ENCODE measurements at places on chromosomes 2 and 18.

DNA sequence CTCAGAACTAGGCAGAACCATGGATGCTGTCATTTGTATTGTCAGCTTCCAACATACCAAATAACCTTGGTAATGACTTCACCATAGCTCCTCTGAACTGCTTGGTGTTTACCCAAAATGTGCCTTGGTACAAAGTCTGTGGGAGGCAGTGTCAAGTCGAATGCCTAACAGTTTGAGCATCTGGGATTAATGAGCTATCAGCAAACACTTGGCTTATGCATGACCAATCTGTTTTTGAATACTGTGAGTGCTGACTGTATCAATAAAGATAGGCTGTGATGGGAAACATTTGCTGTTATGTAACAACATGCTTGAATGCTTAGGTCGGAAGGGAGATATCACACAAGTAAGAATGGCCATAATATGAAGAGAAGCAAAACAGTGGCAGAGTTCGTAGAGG lies 455.4 kb downstream of the CMPK2 start:
- DNase-seq: no peak

GRCh38 chr18:60870261-60871153 lies 462.7 kb upstream of the CDH20 start:
- no peak for DNase-seq

GRCh38 chr2:218691234-218691633 lies 19.3 kb downstream of the STK36 start:
- DNase-seq: no peak

DNA sequence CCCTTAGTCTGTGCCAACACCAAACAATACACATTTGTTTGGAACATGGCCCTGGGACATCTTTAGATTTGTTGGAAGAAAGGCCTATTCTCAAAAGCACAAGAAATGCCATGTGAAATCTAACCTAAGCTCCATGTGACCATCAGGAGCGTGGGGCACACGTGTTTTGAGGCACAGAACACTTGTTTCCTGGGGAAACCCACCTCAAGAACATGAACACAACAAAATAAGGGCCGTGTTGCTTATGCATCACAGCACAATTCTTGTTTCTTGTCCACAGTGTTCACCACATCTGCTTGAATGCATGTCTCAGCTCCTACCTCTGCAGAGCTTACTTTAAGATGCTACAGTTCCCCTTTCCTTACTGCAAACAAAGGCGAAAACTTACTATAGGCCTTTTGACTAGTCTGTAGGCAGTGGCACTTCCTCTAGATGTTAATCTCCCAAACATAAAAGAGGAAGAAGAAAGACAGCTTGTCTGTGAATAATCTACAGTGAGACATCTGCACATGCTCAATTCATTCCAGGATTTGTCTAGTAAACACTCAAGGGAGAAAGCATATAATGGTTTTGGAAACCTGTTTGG lies 165.0 kb downstream of the ANKRD44 start:
- no peak for DNase-seq

GRCh38 chr2:232802091-232802490 lies 25.7 kb upstream of the KCNJ13 start:
- no peak for DNase-seq

DNA sequence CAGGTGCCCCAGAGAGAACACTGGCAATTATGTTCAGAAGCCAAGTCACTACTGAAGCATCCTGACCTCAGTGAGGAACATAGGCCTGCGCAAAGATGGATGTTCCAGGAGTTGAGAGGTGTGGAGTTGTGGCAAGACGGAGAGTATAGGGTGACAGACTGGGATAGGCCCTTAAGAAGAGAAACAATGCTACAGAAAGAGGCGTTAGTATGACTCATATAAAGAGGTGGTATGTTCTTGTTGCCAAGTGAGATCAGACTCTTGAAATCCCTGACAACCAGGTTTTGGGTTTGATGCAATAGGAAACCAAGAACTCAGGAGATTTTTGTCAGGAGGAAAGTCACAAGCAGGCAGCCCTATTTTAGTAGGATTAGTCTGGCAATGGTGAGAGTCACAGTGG lies 185.6 kb downstream of the RIT2 start:
- no peak for DNase-seq

GRCh38 chr2:46294176-46294836 lies 2.9 kb upstream of the EPAS1 start:
- no peak for DNase-seq

DNA sequence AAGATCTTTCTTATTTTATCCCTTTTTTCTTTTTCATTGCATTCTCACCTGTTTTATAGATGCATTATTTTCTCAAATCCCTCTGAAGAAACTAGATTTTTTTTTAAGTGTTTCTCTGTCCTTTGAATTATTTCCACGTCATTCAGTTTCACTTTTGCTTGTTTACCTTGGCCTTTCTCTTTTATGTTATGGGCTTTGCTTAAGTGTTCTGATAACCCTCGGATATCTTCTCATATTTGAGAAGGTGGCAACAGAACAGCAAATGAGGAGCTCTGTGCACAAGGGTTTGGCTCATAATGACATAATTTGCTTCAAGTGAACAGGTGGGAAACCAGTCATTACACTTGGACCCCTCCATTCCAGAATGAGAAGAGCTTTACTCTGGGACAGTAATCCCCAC lies 111.9 kb downstream of the C1D start:
- no peak for DNase-seq

DNA sequence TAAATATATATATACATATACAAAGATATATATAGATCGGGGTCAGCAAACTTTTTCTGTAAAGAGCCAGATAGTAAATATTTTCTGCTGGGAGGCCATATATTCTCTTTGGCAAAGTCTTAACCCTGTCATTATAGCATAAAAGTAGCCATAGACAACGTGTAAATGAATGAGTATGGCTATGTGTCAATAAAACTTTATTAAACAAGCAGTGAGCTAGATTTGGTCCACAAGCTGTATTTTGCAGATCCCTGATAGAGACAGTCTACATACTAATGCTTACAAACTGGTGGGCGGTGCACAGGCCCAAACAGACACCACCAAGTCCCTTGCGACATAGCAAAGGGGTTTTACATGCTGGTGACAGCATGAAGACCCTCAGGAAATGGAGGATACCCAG lies 30.3 kb downstream of the SLC14A2 start:
- no peak for DNase-seq

DNA sequence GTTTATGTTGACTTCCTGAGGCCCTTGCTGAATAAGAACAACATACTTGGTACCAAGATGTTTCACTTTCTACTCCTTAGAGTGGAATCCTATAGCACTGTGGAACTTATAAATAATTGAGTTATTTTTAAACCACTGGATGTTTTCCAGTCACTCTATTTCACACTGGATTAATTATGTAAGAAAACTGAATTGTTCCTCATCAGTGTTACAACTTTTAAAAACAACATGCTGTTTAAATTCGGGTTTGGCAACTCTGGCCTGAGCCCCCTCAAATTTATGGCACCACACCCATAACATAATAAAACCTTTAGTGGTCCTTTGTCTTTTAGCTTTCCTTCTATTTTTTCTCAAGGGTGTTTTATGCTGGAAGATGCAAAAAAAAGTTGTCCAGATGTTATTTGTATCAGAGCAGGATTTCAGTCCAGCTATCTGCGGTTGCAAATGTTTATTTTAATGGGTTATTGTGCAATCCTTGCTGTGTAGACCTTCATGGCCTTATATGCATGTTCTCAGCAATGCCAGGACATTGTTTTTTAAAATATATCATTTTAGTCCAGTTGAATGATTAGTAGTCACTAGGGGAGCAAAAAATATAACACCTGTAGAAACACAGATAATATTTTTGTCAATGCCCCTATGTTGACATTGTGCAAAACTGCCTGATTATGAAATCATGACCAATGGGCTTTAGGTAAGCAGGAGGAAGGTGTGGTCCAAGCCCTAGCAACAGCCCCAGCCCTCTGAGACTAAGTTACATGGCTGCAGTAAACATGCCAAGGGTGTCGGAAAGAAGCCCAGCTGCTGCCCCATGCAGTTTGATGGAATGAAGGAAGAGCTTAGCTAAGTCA lies 638.0 kb upstream of the ZEB2 start:
- DNase-seq: no peak

DNA sequence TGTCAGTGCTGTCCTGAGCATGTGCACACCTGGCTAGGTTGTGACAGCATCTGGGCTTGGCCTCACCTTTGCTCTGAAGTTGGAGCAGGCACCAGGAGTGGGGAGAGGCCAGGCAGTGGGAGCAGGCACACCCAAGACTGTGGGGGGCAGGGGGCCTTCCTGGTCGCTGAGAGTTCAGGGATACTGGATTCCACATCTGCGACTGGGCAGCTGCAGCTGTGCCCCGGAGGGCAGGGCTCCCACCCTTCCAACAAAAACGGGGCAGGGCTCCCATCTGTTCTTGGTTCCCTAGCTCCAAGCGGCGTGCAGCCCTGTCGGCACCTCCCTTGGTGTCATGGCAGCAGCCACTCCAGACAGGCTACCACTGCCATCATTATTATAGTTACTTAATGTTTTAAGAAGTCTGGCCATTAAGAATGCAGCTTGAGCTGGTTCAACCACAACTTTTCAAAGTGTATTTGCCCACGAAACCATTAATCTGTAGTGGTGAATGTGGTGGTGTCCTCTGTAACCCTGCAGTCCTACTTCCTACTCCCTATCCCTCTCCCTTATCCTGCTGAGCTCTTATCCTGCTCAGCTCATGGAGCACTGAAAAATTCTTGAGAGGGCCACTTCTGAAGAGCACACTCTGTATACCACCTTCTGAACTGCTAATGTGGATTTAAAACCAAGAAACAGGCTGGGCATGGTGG lies 48.0 kb upstream of the RAB1A start:
- no peak for DNase-seq

DNA sequence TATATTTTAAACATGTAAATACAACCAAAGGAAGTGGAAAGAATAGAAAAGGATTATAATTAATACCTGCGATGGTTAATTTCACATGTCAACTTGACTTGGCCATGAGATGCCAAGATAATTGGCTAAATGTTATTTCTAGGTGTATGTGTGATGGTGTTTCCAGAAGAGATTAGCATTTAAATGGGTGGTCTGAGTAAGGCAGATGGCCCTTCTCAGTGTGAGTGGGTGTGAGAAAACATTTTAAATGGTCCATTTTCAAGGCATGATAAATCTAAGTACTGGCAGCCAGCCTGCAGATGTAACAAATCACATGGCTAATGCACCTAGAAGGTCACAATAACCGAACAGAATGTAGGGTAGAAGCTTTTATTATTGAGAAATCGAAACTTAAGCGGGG lies 99.6 kb upstream of the CDH7 start:
- DNase-seq: no peak

GRCh38 chr2:68253219-68254068 lies 1.1 kb upstream of the PPP3R1 start:
- peak; percentile 17 for DNase-seq

DNA sequence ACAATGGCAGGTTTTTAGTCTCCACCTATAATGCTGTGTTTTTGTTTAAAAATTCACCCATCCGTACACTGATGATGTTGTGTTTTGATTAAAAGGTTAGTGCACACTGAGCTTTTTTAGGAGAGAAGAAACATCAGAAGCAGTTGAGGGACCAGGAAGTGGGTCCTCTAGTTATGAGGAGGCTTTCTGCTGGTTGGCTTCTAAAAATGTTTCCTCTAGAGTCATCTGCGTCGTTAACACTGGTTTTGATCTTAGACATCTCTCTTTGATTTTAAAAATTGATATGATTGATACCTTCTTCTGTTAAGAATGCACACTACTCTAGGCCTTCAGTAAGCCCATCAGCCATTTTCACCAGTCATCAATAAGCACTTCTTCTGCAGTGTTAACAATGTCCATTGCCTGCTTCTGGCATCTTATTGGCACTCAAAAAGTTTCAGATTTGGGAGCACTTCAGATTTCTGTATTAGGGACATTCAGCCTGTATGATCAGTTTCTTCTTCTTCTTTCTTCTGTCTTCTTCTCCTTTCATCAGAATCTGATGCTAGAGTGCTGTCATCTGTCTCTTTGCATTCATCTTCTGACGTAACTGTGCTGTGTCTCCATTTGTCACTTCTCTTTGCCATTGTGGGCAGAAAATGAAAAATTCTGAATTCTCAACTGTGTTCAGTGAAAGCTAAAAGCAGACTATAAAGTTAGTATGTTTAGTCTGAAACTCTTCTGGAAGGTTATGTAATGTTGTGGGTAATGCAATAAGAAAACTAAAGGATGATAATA lies 56.3 kb downstream of the PHLPP1 start:
- no peak for DNase-seq

GRCh38 chr2:118169359-118170005 lies 81.2 kb downstream of the INSIG2 start:
- no peak for DNase-seq

DNA sequence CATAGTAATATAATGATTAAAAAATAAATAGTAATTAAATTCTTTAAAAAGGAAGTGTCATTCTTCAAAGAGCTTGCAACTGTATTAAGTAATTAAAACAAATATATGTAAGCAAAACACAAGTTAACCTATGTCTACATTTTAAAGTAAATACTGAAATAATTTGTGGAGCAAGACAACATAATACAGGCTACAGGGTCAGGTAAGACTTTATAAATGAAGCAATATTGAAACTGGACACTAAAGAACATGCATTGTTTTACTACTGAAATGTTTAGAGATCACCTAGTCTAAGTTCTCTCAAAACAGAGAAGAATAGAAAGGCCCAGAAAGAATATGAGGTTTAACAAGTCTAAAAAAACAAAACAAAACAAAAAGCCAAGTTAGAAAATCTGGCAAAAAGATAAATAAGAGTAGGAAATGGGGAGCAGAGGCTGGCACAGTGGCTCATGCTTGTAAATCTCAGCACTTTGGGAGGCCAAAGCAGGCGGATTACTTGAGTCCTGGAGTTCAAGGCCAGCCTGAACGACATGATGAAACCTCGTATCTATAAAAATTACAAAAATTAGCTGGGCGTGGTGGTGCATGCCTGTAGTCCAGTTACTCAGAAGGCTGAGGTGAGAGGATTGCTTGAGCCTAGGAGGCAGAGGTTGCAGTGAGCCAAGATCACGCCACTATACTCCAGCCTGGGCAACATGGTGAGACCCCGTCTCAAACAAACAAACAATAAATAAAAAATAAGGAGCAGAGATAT lies 34.4 kb downstream of the VPS54 start:
- DNase-seq: no peak

GRCh38 chr2:28615706-28616105 lies 119.8 kb downstream of the PLB1 start:
- no peak for DNase-seq

DNA sequence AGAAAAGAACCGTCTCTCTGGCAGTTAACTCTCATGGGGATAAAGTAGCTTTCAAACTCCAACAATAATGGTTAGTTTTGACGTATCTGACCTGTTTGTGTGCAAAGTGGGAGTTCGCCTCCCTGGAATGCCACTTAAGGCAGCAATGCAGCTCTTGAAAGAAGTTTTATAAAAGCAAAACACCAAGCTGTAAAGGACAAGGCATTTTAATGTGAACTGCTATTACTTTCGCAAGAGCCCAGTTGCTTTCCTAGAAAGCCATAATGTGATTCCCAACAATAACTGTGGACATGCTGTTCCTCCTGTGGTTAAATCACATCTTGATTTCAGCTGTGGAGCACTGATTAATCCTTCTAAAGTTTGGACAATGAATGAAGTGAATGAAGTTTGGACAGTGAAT lies 303.7 kb downstream of the PTPRM start:
- DNase-seq: no peak

- no peak for DNase-seq
Observed at GRCh38 chr2:26086155-26086637, 52.3 kb downstream of the RAB10 start.
